ENCODE measurements at places on chromosomes 5 and 9. TPM values are rescaled to one million over a fixed set of nuclear protein-coding genes. Genes with fewer than 3 reads are reported as not detected.

HBEGF gene
- total RNA-seq: 11.8 TPM

EXOSC3 gene
- total RNA-seq: 86.9 TPM

TNPO1 gene
- 162 TPM for total RNA-seq

DNA sequence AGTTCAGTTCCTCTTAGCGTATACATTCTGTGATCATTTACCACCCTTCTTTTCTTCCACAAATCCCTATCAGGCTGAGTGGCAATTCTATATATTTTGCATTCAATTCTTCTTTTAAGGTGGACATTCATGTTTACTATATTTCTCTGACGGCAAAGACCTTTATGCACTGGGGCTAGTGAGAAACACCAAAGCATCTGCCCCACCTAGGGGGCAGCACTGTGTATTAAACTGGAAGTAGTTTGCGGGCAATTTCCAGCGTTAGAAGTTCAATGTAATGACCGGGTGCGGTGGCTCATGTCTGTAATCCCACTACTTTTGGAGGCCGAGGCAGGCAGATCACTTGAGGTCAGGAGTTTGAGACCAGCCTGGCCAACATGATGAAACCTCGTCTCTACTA lies 27.9 kb upstream of the FBXL7 start:
- no peak for DNase-seq
- H3K36me3 ChIP-seq: no peaks in the 10 kb centered on the region
- no peaks in the 10 kb centered on the region for H3K27me3 ChIP-seq
- no peak overlapping the region for H3K4me3 ChIP-seq
- H3K27ac ChIP-seq: no peak overlapping the region

DNA sequence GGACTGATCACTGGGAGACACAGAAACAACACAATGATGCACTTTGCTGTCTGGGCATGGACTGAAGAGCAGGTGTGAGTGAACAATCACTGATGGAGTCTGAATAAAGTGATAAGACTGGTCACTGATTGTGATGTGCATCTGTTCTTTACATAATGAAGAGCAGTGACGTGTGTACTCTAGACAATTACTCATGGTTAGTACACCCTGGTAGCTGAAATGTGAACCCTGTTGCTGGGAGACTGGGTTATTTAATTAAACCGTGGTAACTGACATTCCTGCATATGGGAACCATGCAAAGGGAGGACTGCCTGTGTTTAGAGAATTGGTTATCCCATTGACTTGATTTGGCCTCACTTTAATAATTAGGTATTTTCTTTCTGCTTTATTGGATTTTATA lies 202.9 kb downstream of the NR2F1-AS1 start:
- no peak overlapping the region for H3K27ac ChIP-seq
- H3K4me3 ChIP-seq: no peak overlapping the region
- no peak for DNase-seq
- H3K4me1 ChIP-seq: no peaks in the 10 kb centered on the region
- no peaks in the 10 kb centered on the region for H3K36me3 ChIP-seq

- H3K4me3 ChIP-seq: no peak overlapping the region
- H3K36me3 ChIP-seq: no peaks in the 10 kb centered on the region
- H3K27me3 ChIP-seq: no peaks in the 10 kb centered on the region
- H3K27ac ChIP-seq: no peak overlapping the region
Measured at GRCh38 chr9:23686257-23686656, 139.8 kb downstream of the ELAVL2 start.

DNA sequence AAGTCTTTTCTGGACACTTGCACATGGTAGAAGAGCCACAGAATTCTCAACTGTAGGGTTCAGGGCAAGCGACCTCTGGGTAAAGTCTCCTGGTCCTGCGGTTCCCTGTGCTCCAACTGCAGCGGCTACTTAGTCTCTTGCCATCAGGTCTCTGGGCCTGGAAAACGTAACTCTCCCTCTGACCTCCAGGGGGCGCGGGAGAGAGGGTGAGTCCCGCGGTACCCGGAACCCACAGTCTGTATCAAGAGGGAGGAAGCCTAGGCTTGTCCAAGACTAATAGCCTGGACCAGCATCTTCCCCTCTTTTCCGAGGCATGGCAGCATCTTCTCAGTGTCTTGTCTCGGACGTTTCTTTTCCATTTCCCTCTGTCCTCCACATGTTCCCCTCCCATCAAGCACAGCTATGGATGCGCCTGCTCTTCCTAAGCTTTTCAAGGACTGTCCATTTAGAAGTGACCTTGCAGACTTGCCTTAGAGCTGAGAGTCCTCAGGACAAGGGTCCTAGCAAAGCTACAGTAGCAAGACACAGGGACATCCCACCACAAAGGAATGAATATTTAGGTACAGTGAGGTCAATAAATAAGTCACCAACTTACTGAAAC lies 59.3 kb downstream of the FSTL4 start:
- H3K36me3 ChIP-seq: no peaks in the 10 kb centered on the region
- no peak overlapping the region for H3K27ac ChIP-seq
- peak; percentile 78 for DNase-seq
- no peaks in the 10 kb centered on the region for H3K4me1 ChIP-seq
- H3K27me3 ChIP-seq: peaks cover 24% of the 10 kb centered on the region
- H3K4me3 ChIP-seq: no peak overlapping the region

- H3K4me3 ChIP-seq: no peak overlapping the region
- no peak for DNase-seq
- H3K27me3 ChIP-seq: no peaks in the 10 kb centered on the region
- peaks cover 41% of the 10 kb centered on the region for H3K4me1 ChIP-seq
- H3K27ac ChIP-seq: no peak overlapping the region
Measured at GRCh38 chr9:79616971-79617370, 45.2 kb downstream of the TLE4 start.

DNA sequence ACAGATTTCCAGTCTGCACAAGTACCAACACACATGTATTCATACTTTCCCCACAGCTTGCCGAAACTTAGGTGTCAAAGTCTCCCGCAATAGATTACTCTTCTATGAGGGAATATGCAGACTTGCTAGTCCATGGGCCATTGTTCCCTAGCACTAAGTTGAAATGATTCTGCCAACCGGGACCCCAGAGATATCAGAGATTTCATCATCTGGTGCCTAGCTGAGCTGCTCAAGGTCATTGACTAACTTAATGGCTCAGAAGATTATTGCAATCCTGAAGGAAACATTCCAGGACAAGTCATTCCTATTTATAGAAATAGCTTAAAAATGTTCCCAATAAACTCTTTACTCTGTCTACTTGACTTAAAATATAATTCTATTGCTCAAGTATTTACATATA lies 202.6 kb downstream of the PIK3R1 start:
- no peak overlapping the region for H3K27ac ChIP-seq
- peaks cover 7% of the 10 kb centered on the region for H3K27me3 ChIP-seq
- H3K36me3 ChIP-seq: no peaks in the 10 kb centered on the region
- no peak overlapping the region for H3K4me3 ChIP-seq
- no peak for DNase-seq

DNA sequence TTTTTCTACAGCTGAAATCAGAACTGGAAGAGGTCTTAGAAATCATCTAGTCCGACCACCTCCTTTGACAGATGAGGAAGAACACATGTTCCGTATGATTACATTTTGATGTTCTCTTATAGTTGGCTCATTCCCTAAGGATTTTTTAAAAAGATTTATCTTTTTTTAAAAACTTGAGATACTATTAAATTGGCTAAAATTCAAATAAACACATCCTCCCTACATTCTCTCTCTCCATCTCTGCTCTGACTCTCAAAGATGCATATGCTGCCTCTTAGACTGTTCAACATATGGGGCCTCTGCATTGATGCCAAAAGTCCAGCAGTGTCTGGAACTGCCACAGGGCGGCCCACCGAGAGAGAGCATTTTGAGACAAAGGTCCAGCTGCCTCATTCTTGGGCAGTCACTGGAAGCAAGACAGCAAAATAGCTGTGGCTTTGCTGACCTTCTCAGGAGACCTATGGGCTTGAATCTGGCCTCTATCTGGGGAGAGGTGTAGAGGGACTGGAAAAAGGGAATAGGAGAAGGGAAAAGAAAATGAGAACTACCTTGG lies 12.8 kb upstream of the TSSK1B start:
- H3K4me3 ChIP-seq: no peak overlapping the region
- H3K36me3 ChIP-seq: no peaks in the 10 kb centered on the region
- H3K4me1 ChIP-seq: peaks cover 5% of the 10 kb centered on the region
- no peak overlapping the region for H3K27ac ChIP-seq
- H3K27me3 ChIP-seq: peaks cover 14% of the 10 kb centered on the region

- peaks cover 30% of the 10 kb centered on the region for H3K36me3 ChIP-seq
- no peak overlapping the region for H3K4me3 ChIP-seq
- no peak overlapping the region for H3K27ac ChIP-seq
- no peak for DNase-seq
Measured at GRCh38 chr5:176979669-176980068, 26.9 kb downstream of the UIMC1 start.

- H3K4me3 ChIP-seq: peak overlapping the region; percentile 94
- H3K27me3 ChIP-seq: no peaks in the 10 kb centered on the region
- H3K27ac ChIP-seq: peak overlapping the region; percentile 92
- DNase-seq: peak; percentile 16
- peaks cover 35% of the 10 kb centered on the region for H3K36me3 ChIP-seq
Measured at GRCh38 chr5:134005417-134006061, 764 bp upstream of the VDAC1 start.

DNA sequence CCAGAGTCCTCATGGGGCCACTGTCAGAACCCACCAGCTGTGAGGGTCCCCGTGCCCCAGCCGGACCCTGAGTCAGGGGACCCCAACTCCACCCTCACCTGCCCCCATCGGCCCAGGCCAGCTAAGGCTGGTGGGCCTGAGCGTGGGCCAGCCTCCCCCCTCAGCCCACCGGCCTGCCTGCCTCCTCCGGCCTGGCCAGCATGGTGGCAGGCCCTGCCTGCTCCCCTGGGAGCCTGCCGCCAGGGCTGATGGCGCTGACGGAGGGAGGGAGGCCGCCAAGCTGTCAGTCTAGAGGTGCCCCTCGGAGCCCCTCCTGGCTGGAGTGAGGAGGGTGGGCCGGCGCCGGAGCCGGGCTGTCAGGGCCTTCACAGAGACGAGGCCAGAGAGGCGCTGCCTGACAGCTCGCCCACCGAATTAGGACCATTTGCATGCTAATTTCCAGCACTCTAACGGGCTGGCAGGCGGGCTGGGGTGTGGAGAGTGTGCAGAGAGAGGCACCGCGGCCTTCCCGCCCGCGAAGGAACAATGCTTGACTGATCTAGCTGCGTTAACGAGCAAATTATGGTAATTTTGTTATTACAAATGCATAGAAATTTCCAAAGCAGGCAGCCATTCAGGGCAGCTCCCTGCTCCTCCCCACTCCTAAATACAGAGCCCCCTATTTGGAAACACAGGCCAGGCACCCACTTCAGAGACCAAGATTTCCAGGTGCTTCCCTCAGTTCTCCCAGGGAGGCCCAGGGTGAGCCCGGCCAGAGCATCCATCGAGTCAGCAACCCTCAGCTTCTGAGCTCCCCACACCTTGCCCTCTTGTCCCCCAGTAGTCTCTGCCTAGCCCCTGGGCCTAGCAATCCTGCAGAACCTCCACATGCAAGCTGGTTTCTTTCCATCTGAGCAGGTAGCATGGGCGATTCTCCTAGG lies 169.3 kb downstream of the PAX5 start:
- peaks cover 9% of the 10 kb centered on the region for H3K27me3 ChIP-seq
- H3K4me3 ChIP-seq: no peak overlapping the region
- H3K27ac ChIP-seq: no peak overlapping the region
- no peak for DNase-seq

DNA sequence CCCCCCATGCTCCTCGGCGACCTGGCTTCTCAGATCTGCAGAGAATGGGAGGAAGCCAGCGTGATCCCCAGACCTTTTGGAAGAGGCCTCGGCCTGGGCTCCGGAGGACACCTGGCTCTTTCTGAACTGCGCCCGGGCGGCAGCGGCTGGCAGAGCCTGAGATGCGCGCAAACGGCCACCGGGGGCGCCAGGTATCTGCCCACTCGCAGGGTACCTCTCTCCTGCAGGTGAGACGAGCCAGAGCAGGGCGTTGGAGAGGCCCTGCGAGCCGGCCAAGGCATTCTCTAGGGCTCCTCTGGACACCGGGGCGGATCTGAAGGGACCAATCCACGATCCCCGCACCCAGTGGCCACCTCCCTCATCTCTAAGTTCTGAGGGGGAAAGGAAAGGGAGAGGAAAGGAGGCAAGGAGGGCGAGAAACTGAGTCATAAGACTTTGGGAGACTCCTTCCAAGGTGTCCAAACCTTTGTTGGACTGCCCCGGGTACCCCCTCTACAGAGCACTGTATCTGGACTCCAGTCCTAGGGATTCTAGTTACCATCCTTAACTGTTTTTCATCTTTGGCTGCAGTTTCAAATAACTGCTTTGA lies 55.0 kb upstream of the SLC46A2 start:
- H3K4me1 ChIP-seq: no peaks in the 10 kb centered on the region
- DNase-seq: peak; percentile 41
- H3K4me3 ChIP-seq: no peak overlapping the region
- H3K27me3 ChIP-seq: peaks cover 11% of the 10 kb centered on the region

GRCh38 chr5:79002374-79002773 lies 17.3 kb upstream of the ARSB start:
- no peaks in the 10 kb centered on the region for H3K36me3 ChIP-seq
- H3K27me3 ChIP-seq: peaks cover 17% of the 10 kb centered on the region
- no peak for DNase-seq
- no peak overlapping the region for H3K4me3 ChIP-seq
- no peaks in the 10 kb centered on the region for H3K4me1 ChIP-seq
- H3K27ac ChIP-seq: no peak overlapping the region

GRCh38 chr5:139021346-139021745 lies 146.2 kb upstream of the LRRTM2 start:
- no peaks in the 10 kb centered on the region for H3K27me3 ChIP-seq
- no peak overlapping the region for H3K4me3 ChIP-seq

DNA sequence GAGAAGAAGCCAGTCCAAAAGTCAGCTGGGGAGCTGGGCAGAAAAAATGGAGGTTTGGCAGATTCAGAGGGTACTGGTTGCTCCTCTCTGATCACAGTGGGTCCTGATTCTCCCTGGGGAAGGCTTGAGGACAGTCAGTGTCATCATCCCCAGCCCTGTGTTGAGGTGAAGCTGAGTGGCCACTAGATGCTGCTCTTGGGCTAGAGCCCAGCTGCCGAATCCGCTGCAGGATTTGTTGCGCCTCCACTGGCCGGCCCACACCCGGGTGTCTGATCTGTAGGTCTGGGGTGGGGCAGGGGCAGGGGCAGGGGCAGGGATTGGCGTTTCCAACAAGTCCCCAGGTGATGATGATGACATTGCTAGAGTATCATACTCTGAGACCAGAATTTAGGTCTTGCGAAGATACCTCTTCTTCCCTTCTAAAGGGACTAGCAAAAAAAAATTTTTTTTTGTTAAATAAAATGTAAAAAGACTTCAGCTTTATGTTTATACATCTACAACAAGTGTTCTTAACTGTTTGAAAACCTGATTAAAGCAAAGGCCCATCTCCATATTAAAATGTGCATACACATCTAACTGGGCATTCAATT lies 106.8 kb downstream of the PDE6A start:
- H3K27ac ChIP-seq: no peak overlapping the region
- DNase-seq: peak; percentile 54
- no peak overlapping the region for H3K4me3 ChIP-seq
- no peaks in the 10 kb centered on the region for H3K4me1 ChIP-seq
- peaks cover 5% of the 10 kb centered on the region for H3K36me3 ChIP-seq

DNA sequence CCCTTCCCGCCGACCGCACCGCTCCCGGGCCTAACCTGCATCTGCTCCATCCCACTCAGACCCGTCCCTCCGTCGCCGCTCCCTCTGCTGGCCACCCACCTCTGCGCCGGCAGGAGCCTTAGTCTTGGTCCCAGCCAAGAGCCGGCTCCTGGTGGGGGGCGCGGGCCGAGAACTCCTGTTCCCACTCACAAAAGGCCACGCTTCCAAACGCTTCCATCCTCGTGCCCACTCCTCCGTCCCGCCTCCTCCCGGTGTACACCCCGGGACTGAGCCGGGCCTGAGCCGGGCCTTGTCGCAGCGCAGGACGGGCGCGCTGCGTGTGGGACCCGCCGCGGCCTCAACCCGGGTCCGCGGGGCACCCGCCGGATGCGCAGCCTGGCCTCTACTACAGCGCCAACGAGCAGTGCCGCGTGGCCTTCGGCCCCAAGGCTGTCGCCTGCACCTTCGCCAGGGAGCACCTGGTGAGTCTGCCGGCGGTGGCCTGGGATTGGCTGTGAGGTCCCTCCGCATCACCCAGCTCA lies 7.5 kb downstream of the ADAMTS13 start:
- H3K4me1 ChIP-seq: peaks cover 3% of the 10 kb centered on the region
- DNase-seq: peak; percentile 47
- H3K36me3 ChIP-seq: no peaks in the 10 kb centered on the region
- peaks cover 29% of the 10 kb centered on the region for H3K27me3 ChIP-seq
